IMR-90 (cell line): ENCODE measurements at places on chromosomes 3 and 15.

DNA sequence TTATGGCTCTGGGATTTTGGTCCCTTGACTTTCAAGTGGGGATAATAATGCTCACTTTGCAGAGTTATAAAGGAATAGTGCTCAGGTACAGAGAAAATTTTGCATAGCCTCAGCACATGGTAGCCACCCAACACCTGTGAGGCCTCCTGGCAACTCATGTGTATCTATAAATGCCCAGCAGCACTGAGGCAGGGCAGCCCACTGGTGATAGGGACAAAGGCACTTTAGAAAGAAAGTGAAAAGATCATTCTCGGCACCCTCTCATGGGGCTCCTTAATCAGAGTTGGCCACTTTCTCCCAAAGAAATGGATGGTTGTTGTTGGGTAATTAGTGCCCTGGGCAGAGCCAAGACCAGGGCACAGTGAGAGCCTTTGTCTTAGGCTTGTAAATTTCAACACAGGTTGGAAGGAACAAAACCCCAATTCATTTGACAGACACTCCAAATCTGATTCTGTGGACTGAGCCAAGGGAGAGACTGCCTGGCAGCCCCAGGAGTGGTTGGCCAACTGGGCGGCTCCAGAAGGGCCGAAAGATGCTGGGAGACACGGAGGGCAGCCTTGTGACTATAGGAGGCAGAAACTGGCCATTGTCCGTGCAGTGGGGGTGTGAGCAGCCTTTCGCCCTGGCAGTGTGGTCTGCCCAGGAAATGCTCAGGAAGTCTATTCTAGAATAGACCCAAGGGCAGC, 213.2 kb upstream of the RGMA start:
- no peak for DNase-seq
- H3K4me1 ChIP-seq: no peaks in the 10 kb centered on the region
- no peak overlapping the region for H3K4me3 ChIP-seq
- no peaks in the 10 kb centered on the region for H3K27me3 ChIP-seq
- no peak overlapping the region for H3K27ac ChIP-seq

DNA sequence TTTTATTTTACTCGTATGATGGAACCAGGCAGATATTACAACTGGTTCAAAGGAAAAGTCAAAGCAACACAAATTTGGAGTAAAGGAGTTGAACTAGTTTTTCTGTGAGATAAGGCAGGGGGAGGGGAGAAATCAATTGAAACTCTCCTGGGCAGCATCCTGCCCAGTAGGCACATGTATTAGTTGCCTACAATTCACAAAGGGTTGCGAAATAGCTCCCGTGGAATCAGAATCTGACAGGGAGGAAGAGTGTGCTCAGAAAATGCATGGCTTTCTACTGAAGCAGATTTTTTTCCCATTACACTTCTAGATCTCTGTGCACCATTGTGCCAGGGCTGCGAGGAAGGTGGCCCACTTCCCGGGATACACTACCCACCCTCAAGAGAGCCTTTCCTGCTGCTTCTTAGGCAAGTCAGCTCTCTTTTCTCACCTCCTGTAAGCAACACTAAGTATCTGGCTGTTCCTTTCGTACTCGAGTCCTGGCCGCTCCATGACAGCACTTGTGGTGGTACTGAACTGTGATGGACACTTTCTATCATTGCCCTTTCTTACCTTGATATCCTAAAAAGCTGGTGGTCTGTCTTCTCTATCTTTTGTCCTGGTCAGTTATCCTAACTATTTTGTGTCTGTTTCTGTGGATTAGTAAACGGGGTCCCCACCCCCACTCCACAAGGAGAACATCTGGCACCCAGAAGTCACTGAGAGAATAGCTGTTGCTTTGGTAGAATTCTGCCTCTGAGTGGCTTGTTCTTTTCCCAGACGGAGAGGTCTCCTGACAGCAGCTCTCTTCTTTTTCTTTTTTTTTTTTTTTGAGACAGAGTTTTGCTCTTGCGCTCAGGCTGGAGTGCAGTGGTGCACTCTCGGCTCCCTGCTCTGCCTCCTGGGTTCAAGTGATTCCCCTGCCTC, 74.8 kb downstream of the RPL39L start:
- peak; percentile 17 for DNase-seq
- peak overlapping the region; percentile 17; the same call in 1 of the 2 replicates for H3K27ac ChIP-seq

- H3K4me1 ChIP-seq: peaks cover 27% of the 10 kb centered on the region
- no peak for DNase-seq
- no peaks in the 10 kb centered on the region for H3K27me3 ChIP-seq
These were observed 9.1 kb downstream of the ABHD2 start for GRCh38 chr15:89097313-89097712.

- no peak for DNase-seq
- H3K36me3 ChIP-seq: peaks cover 2% of the 10 kb centered on the region; the same call in 1 of the 2 replicates
- H3K4me3 ChIP-seq: no peak overlapping the region
- no peak overlapping the region for H3K27ac ChIP-seq
- no peaks in the 10 kb centered on the region for H3K27me3 ChIP-seq
These were observed 6.3 kb downstream of the PXYLP1 start for GRCh38 chr3:141237701-141238521.

- no peaks in the 10 kb centered on the region for H3K27me3 ChIP-seq
- DNase-seq: peak; percentile 15
- H3K36me3 ChIP-seq: no peaks in the 10 kb centered on the region
- no peak overlapping the region for H3K4me3 ChIP-seq
- no peak overlapping the region for H3K27ac ChIP-seq
- peaks cover 13% of the 10 kb centered on the region for H3K4me1 ChIP-seq
These were observed 427.2 kb upstream of the THBS1 start for GRCh38 chr15:39153716-39154115.

GRCh38 chr3:134298249-134298648, 47.6 kb upstream of the RYK start:
- no peaks in the 10 kb centered on the region for H3K4me1 ChIP-seq
- H3K27ac ChIP-seq: no peak overlapping the region
- H3K36me3 ChIP-seq: no peaks in the 10 kb centered on the region
- DNase-seq: no peak
- no peak overlapping the region for H3K4me3 ChIP-seq
- H3K27me3 ChIP-seq: no peaks in the 10 kb centered on the region

DNA sequence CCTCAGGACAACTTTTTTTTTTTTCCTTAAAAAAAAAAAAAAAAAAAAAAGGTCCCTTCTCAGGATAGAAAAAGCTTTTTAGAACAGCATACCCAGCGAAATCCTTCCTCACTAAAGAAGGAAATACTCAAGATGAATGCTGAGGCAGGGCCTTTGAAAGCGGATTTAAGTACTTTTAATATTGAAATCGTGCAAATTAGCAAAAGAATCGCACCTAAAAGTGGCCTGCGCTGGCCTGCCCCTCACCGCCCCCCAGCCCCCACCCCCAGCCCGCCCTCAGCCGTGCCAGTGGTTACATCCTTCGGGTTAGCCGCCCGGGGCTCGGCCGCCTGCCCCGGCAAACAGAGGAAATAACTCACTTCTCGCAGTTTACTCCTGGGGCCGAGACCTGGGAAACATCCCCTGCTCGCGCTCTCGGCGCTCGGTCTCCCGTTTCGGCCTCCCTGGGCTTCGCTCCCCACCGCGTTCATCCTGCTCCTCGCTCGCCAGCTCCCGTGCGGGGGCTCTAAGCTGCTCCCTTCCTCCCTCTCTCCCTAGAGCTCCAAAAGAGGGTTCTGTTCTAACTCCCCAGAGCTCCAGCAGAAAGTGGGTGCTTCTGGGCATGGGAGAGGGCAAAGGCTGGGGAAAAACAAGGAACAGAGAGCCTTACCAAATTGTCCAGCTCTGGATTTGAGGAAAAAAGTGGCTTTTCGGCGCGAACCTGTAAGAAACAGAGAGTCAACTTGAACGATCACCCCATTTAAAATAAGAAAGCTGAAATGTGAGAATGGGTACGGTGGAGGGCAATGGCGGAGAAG, 5.2 kb downstream of the MEIS2 start:
- H3K4me1 ChIP-seq: peaks cover 9% of the 10 kb centered on the region
- H3K4me3 ChIP-seq: no peak overlapping the region
- no peak for DNase-seq
- H3K27ac ChIP-seq: no peak overlapping the region
- peaks cover 29% of the 10 kb centered on the region for H3K36me3 ChIP-seq
- H3K27me3 ChIP-seq: no peaks in the 10 kb centered on the region

DNA sequence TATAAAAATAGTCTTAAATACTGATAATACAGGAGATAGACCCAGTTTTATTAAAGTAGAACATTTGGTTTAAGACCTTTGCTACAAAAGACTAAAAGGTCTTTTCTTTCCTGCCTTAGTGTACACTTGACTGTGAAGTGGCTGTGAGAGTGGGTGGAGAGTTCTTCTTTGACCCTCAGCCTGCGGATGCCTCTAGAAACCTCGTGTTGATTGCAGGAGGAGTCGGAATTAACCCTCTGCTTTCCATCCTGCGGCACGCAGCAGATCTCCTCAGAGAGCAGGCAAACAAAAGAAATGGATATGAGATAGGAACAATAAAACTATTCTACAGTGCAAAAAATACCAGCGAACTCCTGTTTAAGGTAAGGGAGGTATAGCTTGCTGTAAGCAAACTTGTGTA, 36.5 kb downstream of the OXNAD1 start:
- no peak overlapping the region for H3K27ac ChIP-seq
- no peaks in the 10 kb centered on the region for H3K27me3 ChIP-seq
- no peak for DNase-seq
- H3K4me1 ChIP-seq: 0 out of 2 replicates have a peak, but pooled peaks cover 2% of the 10 kb centered on the region
- no peak overlapping the region for H3K4me3 ChIP-seq

DNA sequence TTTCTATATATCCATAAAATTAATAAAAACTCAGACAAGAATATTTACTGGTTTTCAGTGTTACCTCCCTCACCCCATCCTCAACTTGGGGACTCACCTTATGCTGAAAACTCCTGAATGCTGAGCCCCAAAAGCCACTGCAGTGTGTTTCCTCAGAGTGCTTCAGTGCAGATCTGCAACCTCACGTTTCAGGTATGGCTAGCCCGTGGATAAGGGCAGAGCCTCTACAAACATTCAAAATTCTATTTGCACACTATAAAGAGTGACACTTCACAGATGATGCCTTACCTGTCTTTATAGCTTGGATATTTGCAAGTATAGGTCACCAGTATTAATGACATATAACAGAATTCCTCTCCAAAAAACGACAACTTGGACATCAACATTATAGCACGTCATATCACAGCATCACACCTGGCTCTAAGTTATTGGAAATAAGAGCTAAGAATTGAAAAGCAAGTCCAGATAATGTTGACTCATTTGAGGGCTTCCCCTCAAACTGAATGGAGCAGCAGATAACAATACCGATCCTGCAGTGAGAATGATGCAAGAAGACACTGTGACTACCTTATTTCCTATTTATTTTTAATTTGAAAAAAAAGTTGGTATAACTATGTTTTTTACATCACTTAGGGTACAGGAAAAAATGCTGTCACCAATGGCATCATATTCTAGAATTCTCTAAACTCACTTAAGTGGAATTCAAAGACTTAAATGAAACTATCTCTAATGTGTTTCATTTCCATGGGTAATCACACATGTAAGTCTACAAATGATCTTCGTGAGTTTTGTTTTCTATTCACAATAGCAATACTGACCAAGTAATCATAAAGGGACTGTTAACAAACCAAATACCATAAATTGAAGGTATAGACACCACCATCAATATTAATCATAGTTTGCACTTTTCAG, 40.7 kb upstream of the RSL24D1 start:
- DNase-seq: no peak
- no peak overlapping the region for H3K27ac ChIP-seq
- H3K4me3 ChIP-seq: no peak overlapping the region
- 0 out of 2 replicates have a peak, but pooled peaks cover 1% of the 10 kb centered on the region for H3K36me3 ChIP-seq
- no peaks in the 10 kb centered on the region for H3K27me3 ChIP-seq

DNA sequence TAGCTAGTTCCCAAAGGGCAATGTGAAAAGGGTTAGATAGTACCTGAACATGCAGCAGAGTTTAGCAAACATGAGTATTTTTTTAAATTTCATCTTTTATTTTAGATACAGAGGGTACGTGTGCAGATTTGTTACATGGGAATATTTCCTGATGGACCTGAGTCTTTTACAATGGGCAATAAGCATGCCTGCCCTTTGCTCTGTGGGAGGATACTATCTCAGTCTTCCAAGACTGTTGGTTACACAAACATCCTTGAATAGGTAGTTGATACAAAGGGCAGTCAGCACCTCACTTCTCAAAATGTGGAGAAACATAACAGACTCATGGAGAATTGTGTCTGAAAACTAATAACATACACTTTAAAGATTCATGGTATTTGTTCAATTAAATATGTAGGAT, 103.3 kb downstream of the GOLIM4 start:
- DNase-seq: no peak
- H3K27me3 ChIP-seq: peaks cover 1% of the 10 kb centered on the region; the same call in 1 of the 2 replicates
- H3K27ac ChIP-seq: no peak overlapping the region
- H3K4me1 ChIP-seq: no peaks in the 10 kb centered on the region
- H3K36me3 ChIP-seq: no peaks in the 10 kb centered on the region

- no peak overlapping the region for H3K27ac ChIP-seq
- H3K27me3 ChIP-seq: no peaks in the 10 kb centered on the region
- DNase-seq: peak; percentile 83
- H3K36me3 ChIP-seq: no peaks in the 10 kb centered on the region; the same call in 1 of the 2 replicates
- no peak overlapping the region for H3K4me3 ChIP-seq
These were observed 28.2 kb downstream of the MYEF2 start for GRCh38 chr15:48149858-48150257.
